H7 (cell line): ENCODE measurements at places on chromosomes 5 and 9.

- peak; percentile 70 for DNase-seq
Measured at GRCh38 chr5:113043491-113043931, 66.9 kb downstream of the DCP2 start.

GRCh38 chr5:157532022-157532421 is 43.6 kb downstream of the ADAM19 start:
- no peak for DNase-seq

DNA sequence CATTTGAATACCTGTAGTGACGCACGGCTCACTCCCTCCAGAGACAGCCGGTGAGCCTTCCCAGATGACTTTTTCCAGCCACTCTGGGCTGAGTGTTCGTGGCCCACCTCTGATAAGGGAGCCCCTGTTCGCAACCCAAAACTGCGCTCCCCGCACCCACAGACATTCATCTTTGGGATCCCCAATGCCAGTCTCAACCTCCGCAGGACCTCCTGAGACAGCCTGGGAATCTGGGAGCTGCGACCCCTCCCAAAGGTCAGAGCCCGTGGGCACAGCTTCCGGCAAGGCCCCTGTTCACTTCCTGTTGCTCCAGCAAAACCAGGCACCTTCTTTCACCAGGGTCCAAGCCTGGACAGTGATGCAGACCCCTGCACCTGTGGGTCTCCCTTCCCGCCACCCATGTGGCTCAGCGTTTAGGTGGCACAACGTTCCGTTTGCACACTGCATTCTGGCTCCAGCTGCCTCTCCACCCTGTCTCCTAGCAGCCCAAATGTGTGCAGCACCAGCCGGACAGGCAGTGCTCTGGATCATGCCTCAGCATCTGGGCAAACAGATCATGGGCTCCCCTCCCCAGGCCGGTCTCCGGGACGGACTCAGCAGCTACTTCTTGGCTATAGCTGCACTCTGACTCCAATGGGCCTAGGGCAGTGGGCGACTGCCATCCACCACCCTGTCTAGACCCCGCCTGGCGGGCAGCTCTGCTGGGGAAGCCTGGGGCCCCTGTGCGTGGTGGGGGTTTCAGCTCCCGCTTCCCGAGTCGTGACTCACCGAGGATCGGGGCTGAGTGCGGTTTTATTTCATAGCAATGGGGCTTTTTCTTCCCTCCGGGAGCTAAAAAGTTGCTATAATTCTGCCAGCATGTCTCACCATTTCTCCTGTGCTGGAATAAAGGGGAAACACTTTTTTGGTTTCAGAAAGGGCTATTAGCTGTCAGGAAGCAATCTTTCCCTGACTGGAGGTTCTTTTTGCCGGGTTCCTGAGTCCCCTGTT is 156.0 kb downstream of the OLFM1 start:
- DNase-seq, result no peak

- peak; percentile 71 for DNase-seq
Measured at GRCh38 chr9:136015656-136016571, 54.7 kb upstream of the UBAC1 start.

DNA sequence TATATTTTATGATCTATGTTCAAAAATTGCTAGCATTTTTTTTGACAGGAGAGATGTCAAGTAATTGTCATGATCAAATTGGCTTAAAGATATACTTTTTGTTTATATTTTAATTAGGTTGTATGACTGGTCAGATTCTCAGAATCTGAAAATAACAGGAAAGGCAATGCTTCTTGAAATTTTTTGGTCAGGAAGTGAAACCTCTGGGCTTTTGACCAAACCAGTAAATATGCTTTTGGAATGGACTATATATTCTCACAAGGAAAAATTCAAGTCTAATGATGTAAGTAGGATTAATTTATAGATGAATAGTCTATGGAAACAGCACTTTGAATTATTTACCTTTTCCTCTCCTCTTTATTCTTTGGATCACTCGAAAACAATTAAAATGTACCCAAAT is 52.3 kb downstream of the SLF1 start:
- no peak for DNase-seq

- DNase-seq, result no peak
Measured at GRCh38 chr5:5290674-5291334, 131.7 kb upstream of the ICE1 start.

DNA sequence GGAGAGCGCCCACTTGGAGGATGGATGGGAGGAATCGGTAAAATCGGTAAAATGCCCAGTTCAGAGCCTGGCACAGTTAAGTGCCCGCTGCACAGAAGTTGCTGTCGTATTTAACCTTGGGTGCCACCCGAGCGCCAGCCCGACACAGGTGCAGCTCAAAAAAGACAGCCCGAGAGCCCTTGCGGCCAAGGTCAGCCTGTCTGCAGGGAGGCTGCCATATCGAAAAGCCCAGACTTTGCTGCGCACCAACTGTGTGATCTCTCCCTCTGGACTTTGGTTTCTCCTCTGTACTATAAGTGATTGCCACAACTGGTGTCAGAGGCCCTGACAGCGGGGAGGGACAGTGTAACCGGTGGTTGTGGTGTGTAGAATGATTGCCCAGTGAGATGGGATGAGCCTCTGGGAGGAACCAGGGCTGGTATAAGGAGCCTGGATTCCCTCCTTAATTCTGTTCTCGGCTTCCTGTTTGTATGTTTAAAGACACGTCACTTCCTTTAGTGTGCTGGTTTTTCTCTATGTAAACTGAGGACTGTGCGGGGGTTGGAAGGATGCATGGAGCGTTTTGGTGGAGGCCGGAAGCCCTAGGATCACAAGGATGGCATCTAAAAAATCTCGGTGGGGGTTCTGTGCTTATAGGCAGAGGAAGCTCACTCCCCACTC is 792 bp downstream of the NTMT1 start:
- DNase-seq, result peak; percentile 58

- no peak for DNase-seq
Measured at GRCh38 chr9:114178076-114178475, 22.7 kb downstream of the COL27A1 start.

DNA sequence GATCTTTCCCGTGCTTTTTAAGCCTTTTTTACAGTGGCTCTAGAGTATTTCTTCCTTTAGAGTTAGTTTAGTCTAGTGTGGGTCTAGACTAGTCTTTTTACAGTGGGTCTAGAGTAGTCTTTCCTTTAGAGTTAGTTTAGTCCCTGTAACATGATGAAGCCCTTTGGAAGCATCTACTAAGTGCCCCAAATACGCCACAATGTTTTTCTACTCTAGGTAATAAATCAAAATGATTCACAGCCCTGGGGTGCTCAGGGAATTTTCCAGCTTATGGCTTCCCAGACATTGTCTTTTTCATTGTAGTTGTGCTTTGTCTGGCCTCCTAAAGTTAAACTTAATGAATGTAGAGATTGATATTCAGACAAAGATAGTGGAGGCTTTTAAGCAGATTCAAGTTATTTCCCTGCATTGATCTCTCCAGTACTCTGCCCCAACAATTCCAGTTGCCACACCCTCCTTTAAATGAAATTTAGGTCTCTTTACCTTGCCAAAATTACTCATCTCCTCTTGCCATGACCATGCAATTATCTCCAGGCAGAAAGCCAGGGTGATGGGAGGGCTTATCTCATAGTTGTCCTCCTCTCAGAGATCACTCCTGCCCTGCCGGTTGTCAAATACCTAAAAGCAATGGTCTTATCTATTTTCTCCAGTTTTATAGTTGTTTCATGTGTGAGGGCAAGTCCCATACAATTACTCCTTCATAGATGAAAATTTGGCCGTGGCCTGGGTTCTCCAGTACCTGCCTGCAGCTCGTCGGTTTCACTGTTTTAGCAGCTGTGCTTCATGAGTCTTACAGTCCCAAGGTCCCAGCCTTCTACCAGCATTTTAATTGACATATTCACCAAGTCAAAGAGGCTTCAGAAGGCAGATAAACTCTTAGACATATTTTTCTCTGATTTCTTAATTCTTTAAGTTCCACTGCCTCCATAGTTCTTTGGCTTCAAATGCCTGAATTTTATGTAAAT is 794.0 kb upstream of the COX7C start:
- DNase-seq, result no peak

GRCh38 chr5:157290156-157290980 is 24.4 kb downstream of the CYFIP2 start:
- DNase-seq, result no peak

DNA sequence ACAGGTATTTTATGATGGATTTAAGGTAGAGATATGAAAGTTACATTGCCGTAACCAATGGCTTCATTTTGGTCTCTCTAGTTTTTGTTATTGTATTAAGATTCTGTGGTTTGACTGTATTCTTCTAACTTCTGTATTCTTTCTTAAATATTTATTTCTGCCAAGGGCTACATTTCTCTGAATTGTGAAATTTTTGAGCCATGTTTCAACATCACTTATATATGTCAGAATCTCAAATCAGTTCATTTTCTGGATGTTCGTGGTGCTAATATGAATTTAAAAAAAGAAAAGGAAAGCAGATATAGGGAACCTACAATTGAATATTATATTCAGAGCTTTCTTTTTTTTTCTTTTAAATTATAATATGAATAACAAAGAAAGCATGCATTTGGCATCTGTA is 142.7 kb downstream of the ANXA1 start:
- DNase-seq, result no peak

DNA sequence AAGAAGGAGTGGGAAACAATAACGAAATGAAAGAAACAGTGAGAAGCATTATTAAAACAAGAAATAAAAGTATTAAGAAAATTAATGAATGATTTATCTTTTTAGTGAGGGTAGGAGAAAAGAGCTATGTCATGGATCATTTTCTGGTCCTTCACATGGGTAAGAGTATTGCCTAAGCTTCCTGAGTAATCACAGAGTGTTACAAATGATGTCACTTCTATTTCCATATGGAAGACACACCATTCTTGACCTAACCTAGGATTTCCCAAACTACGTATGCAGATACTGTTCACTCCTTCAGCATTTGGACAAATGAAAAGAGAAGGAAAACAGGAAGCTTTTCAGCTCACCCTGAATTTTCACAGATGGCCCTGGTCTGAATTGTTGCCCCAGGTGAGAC is 3.3 kb upstream of the TSLP start:
- DNase-seq, result no peak

DNA sequence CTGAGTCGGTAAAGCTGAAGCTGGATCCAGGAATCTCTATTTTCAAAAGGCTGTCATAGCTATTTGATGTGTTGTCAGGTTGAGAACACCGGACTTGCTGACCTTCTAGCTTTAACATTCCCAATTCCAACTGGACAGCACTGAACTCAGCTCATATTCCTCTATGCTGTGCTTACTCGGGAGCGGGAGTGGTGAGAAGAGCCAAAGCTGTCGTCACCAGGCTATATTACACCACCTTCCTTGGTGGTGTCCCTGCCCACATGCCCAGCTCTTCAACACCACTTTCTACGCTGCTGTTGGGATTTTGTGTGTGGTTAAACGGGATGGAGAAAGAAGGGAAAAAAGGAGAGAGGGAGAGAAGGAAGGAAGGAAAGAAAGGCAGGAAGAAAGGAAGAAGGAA is 653.6 kb downstream of the RAB3C start:
- no peak for DNase-seq

- DNase-seq, result no peak
Measured at GRCh38 chr5:159262472-159262858, 625 bp upstream of the UBLCP1 start.

DNA sequence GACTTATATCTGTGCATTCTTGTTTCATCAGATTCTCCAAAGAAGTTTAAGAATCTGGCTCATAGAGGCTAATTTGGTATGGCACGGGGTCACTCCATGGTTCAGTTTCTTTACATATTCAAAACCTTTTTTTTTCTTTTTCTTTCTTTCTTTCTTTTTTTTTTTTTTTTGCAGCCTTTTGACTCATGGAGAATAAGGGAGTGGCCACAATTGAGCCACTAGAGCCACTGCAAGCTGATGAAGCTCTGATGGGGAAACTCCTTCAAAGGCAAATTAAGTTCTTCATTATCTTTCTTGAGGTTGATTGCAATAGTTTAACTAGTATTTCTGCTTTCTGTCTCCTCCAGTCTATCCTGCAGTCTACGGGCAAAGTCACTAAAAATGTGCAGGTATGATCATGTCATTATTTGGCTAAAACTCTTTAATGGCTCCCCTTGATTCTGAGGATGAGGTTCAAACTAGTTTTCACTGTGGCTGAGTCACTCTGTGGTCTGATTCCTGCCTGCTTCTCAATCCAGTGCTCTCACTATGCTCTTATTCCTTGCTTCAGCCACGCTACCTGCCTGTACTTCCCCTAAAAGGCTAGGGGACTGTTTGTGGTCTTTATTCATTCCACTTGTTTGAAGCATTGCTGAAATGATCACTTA is 93.5 kb upstream of the RIOK2 start:
- DNase-seq, result no peak

DNA sequence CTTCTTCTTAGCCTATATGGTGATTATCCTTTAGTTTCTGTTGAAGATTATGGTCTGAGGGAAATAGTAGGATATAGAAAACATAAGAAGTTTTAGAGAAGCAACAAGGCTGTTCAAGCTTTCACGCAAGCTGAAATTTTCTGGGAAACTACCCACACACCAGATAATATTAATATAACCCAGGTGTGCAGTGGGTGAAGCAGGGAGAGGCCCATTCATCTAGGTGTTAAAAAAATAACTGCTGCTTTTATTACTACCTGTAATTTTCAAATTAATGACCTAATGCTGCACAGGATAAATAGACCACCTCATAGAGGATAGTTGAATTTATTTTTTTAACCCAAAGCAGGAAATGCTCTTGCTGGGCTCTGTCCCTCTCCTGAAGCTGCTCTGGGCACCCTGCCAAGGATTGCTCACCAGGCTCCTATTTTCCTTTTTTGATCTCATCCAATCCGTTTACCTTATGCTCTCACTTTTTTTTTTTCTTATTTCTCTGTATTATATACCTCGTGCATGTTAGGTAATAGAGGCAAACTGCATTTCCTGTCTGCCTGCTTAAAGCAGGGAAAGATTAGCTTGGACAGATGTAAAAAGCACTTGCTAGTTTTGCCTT is 124.3 kb upstream of the SLC12A2 start:
- DNase-seq, result no peak

DNA sequence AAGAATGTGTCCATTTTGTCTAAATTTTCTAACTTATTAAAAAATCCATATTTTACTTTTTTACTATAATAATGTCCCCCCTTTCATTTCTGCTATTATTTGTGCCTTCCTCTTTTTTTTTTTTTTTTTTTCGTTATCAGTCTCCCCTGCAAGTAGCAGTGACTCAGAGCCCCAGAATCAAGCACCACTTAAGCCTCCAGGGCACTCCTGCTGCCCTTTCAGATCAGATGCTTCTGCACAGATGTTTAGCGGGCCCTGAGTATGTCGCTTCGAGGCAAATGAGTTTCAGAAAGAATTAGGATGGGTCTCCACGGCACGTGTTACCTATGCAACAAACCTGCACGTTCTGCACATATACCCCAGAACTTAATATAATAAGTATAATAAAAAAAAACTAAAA is 11.7 kb downstream of the MED7 start:
- no peak for DNase-seq
